ENCODE measurements at places on chromosomes 2 and 18.

- peak; percentile 61 for DNase-seq
These were observed 23.2 kb downstream of the GPR39 start for GRCh38 chr2:132439703-132440398.

GRCh38 chr2:203097735-203098134 is 83.1 kb downstream of the NBEAL1 start:
- DNase-seq, result no peak

- no peak for DNase-seq
These were observed 74.7 kb downstream of the PIAS2 start for GRCh38 chr18:46842583-46842982.

GRCh38 chr18:46868169-46868921 is 49.0 kb downstream of the PIAS2 start:
- no peak for DNase-seq

Data from NCI-H510A (cell line).